ENCODE measurements at places on chromosomes 4 and X.

GRCh38 chr4:154854362-154854761 lies 73.3 kb downstream of the RBM46 start:
- DNase-seq = no peak

GRCh38 chr4:26821677-26822503 lies 38.8 kb upstream of the STIM2 start:
- no peak for DNase-seq

DNA sequence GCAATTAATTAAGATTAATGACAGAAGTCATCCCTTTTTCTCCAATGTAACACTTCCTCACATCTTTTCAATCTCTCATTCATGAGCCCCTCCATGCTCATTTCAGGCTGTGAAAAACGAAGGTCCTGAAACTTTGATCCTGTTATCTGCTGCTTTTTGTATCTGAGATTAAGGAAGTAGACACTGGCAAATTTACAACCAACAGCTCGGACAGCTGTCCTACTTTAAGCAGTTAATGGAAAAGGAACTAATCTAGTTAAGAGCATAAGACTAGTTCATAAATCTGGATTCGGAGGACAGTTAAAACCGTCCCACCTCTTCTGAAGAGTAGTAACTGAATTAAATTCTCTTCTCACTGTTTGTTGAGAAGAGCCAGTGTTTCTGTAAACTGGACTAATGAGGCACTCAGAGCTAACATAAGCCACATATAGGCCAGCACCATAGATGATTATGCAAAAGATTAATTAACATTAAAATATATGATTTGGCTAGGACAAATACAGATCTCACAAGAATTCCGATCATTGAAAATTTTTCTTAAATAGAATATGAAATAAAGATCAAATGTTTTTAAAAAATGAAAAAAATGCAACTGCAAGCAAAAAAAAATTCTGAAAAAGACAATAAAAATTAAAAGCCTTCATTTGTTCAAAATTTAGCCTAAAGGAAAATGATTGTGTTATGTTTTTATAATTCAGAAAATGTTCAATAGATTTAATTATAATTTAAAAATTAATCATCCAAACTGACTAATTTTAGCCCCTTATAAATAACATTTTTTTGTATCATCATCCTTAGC lies 114.4 kb downstream of the ANTXR2 start:
- no peak for DNase-seq

GRCh38 chrX:73817393-73818199 lies 254.6 kb downstream of the CHIC1 start:
- no peak for DNase-seq

- no peak for DNase-seq
Observed at GRCh38 chr4:159206427-159206871, 103.6 kb downstream of the RAPGEF2 start.

DNA sequence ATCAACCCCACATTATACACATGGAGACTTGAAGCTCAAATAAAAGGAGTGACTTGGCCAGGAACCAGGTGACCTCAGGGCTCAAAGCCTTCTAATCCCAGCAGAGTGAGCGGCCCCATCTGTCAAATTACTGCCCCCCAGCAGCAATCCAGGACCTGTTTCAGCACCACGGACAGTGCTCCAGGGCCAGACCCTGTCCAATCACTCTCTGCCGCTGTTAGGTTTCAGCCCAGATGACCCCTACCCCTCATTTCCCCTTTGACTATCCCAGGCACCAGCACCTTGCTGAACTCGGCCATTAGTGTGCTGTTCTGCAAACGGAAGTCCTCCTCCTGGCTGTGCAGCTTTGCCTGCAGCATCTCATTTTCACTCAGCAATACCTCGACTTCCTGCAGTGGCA lies 5.1 kb downstream of the GRIPAP1 start:
- DNase-seq = no peak

DNA sequence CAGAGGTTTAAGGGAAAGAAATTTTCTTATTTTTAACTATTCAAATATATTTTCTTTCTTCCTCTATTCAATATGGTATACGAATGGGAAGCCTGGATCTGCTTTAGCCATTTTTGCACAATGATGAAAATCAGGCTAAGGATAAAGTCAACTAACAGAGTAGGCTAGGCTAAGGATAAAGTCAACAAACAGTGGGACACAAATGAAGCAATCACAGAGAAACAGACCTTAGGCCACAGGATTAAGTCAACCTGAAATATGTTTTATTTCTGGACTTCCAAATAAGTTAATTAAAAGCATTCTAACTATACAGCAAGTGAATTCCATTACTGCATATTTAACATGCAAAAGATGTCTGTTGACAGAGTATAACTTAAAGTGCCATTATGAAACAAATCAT lies 17.0 kb downstream of the DYNLT3 start:
- DNase-seq = no peak

GRCh38 chr4:139337612-139338011 lies 35.3 kb upstream of the NDUFC1 start:
- no peak for DNase-seq

GRCh38 chr4:88975958-88976774 lies 80.8 kb downstream of the FAM13A start:
- no peak for DNase-seq

GRCh38 chr4:147303174-147303872 lies 177.6 kb upstream of the EDNRA start:
- DNase-seq = no peak

All from tibial nerve (tissue), 4 donors.